ENCODE measurements at places on chromosomes 4 and X.

DNA sequence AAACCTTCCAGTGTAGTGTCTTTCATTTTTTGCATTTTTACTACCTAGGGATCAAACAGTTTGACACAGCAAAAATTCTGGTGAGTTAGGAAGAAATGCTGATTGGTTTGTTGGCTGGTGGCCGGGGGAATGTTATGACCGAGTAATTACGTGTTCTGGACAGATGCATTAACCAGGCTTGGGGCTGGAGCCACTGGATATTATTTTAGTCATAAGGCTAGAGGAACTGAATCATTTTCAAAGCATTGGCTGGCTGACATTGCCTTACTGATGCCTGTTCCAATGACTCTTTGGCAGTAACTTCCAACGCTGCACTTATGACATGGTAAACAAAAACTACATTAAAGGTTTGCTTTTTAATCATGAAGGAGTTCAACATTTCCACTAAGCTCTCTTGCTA, 84.6 kb downstream of the FBXO8 start:
- no peak for DNase-seq

GRCh38 chr4:139886798-139887197, 221.2 kb downstream of the MGST2 start:
- peak; percentile 60 for DNase-seq

- no peak for DNase-seq
Measured at GRCh38 chrX:153957224-153957623, 12.8 kb upstream of the RENBP start.

DNA sequence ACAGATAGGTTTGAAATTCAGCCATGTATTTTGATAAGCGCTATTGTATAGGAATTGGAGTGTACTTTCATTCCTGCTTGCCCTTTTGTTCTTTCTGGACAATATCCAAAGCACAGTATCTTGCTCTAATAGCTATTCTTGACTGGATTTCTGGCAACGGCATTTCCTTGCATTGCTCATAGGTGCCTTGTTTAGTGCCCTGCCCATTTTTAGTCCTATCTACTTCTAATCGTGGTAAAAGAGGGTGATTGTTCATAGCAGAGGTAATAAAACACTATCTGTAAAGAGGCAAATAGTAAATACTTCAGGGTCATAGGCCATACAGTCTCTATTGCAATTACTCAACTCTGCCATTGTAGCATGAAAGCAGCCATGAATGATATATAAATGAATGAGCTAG, 155.9 kb downstream of the IL1RAPL2 start:
- no peak for DNase-seq

- DNase-seq: no peak
Measured at GRCh38 chr4:148441624-148441985, 609 bp downstream of the NR3C2 start.

DNA sequence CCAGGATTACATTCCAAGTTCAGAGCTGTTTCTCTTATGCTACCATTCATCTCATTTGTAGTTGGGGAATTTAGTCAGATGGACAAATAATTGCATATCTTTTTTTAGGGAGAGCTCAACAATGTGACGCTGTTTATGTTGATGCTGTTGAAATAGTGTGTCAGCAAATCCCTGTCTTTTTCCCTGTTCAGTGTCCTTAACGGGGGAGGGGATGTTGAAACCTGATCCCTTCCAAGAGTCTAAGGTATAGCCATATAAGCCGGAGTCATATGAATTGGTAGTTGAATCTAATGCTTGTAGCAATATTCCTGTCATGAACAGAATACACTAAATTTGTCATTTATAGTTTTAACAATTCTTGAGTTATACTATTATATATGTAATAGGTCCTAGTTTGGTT, 293.5 kb upstream of the FAT1 start:
- DNase-seq: no peak

DNA sequence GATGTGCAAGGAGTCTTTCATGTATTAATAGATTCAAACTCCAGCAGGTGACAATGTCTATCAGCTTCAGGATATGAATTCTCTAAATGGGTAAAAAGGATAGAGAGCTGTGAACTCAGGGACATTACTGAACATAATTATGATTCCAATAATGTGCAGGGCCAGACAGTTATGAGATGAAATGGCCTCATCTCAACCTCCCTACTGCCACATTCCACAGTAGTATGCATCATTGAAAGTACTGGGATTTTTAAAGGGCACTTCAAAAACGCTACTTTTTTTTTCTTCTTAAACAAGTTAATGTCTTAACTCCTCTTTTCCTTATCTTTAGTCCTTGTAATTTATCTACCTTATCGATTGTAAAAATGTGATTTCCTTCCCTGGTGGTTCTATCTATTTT, 202.0 kb downstream of the APBB2 start:
- no peak for DNase-seq

- no peak for DNase-seq
Measured at GRCh38 chr4:147737623-147738022, 5.7 kb downstream of the ARHGAP10 start.
